ENCODE measurements at places on chromosomes 4 and X.

DNA sequence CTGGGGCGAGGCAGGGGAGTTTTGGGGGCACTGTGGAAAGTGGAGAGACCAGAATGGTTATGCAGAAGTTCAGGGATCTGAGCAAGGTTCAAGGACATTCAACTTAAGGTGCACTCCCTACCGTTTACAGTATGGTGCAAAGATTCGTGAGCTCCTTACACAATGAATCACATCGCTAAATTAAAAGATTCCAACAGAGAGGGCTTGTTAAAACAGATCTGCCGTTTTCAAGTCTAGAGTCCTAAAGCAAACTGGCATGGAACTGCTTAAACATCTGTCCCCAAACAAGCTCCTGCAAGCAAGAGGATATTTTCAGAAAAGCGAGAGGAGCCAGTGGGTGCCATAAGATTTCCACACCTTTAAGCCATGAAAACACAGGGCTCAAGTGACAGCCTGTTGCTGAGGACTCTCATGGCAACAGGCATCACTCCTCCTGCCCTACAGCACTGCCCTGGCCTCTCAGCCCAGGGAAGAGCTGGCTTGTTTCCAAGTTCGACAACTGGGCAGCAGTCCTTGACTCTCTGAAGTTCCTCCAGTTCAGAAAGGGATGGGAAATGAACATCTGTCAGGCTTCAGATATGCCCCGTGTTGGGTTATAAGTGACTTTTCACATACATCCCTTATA is 10.0 kb downstream of the FAM184B start:
- DNase-seq, result no peak

DNA sequence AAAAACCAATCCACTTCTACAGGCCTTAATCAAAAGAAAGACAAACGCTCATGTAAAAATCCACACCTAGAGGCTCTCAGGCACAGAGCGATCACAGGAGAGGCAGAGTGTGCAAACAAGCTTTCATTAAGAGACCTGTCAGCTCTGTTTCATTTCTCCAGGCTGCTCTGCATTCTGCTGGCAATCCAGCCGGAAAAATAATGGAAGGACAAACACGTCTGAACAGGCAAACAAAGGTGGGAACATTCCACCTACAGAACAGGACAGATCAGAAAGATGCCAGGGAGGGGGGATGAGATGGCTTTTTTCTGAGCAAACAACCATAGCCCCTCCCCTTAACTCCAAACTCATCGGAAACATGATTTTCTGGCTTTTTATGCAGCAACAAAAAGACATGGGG is 9.7 kb downstream of the SOD3 start:
- no peak for DNase-seq

DNA sequence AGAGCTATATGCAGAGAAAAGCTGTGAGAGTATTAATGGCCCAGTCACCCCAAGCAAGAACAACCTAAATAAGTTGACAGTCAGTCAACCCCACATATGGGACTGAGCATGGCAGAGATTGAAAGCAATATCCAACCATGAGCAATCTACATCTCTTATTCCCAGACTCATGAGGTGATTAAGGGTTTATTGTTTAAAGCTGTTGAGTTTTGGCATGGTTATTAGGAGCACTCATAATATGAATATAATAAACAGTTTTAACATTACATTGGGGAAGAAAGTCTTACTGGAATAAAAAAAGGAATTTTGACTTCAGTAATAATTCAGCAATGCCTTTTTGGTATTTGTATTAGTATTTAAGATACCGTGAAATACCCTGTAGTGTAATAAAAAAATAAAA is 1627.4 kb downstream of the STIM2 start:
- DNase-seq, result no peak

GRCh38 chrX:130060122-130061069 is 49.9 kb downstream of the ELF4 start:
- peak; percentile 77 for DNase-seq

DNA sequence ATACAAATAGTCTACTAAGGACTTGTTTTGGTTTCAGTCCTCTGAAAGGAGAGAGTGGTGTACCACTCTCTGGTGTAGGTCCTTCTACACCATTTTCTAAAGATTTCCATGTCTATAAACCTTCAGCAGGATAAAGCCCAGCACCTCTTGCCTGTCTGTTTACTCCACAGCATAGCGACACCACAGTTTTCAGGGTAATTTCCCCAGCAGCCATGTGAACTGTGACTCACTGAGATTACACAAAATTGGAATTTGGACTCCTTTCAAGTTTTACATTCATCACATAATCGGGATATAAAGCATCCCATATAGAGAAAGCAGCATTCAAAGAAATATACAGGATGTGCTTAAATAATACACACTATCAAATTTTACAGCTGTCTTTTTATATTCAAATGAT is 229.6 kb downstream of the PRDM5 start:
- DNase-seq, result no peak

DNA sequence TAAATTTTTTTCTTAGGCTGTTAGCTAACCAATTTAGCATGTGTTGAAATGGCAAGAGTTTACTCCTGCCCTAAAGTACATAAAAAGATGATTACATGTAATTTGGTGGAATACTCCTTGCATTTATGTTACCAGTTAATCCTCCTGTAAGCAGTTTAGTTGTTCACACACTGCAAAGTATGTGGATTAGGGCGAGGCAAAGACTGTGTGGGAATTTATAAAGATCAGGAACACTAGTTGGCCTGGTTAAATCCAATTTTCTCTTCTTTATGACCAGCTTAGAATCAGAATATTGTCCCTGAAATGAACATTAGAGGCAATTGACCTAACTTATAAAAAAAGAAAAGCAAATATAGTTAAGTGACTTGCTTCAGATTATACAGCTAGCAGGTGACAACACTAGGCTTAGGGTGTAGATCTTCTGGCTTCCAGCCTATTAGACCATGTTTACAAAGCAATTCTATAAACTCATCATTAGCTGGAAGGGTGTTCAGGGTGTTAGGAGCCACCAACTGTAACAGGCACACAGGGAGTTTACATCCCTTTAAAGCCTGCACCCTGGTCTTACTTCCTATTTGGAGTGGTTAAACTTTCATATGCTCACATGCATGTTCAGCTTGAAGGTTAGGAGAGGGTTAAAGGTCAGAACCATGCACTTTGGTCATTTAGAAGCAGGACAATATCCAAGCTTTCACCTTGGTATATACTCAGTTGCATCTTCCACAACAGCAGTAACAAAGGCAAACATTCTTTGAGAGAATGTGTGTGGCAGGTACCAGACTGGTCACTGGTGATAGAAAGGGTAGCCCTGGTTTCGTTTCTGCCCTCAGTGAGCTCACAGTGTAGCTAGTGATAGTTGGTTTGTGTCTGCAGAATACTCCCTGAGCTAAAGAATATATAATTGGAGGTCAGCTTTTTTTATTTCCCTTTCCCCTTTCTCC is 72.6 kb downstream of the GC start:
- no peak for DNase-seq

DNA sequence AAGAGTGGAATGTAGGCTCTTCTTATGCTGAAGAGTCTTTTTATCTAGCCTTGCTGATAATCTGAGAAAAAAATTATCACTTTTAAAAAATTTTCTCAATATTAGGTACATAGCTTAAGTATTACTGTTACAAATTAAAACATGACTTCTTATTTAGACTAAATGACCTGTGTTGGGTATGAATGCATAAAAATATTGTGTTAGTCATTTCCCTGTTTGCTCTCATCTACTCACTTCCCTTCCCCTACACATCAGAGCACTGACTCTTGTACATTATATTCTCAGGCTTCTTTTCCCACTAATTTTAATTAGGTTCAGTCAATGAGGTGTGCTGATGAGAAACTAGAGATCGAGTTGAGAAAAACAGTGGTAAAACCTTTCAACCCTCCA is 881.0 kb downstream of the PCDH18 start:
- DNase-seq, result no peak

DNA sequence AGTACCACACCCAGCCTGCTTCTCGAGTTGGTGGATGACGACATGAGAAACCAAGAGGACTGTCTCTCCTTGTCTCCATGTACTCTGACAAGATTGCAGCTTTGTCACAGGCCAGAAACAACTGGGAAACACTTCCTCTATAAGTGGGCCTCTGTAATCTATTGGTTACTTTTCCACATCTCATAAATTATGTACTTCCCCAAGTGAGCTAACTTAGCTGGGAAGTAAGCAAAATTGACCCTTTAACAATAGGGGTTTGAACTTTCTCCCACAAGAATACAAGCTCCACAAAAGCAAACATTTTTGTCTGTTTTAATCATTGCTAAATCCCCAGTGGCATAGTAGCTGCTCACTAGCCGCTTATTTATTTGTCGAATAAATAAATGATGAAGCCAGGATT is 14.1 kb upstream of the USO1 start:
- no peak for DNase-seq

- DNase-seq, result peak; percentile 75
Observed at GRCh38 chrX:76148753-76149152, 24.1 kb upstream of the PBDC1 start.

DNA sequence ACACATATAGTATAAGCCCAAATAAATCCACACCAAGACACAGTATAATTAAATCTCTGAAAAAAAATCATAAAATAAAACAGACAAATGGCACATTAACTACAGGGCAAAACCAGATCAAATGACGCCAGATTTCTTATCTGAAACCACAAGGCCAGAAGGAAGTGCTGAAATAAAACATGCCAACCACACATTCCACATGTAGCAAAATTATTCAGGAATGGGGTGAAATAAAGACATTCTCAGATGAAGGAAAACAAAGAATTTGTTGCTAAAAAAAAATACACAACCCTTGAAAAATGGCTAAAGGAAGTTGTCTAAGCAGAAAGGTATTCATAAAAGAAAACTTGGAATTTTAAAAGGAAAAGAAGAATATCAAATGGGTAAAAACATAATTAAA is 4.5 kb upstream of the DCAF12L1 start:
- no peak for DNase-seq

Measured in MM.1S (cell line).